ENCODE measurements at places on chromosomes 2 and 18.

- no peak for DNase-seq
These were observed 503.7 kb downstream of the ADCYAP1 start for GRCh38 chr18:1408376-1408775.

DNA sequence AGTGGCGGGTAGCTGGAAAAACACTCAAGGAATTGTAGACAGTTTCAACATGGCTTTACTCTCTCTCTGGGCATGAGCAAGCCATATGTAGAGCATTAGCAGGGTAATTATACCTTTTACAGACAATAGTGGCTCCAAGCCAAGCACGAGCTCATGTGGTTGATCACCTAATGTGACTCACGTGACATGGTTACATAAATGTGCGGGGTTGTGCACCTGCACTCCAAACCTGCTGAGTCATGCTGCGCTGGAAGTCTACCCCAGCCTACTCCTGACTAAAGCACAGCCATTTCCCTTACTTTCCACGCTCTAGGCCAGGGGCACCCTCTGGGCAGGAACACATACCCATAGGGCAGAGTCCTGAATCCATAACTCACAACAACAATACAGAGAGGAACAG is 232.8 kb downstream of the MBD5 start:
- no peak for DNase-seq

GRCh38 chr2:31189141-31189540 is 28.2 kb downstream of the CAPN14 start:
- no peak for DNase-seq

DNA sequence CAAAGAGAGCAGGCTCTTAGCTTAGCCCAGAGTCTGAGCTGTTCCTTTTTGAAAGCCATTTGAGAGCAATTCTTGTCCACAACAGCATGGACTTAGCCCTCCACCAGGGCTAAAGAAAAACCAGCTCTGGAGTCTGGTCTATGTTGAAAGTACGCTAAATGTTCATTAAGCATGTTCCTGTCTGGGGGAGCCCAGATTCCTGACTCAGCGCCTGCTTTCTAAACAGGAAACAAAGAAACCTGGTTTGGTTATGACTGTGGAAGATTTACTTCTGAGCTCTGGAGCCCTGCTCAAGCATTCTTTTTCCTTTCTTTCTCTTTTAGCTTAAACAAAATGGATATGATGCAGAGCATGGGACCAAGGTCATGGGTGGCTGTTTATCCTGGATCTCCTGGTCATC is 279.8 kb downstream of the RBM43 start:
- no peak for DNase-seq

GRCh38 chr2:75464348-75464946 is 96.3 kb downstream of the EVA1A start:
- no peak for DNase-seq

- DNase-seq = no peak
These were observed 257.3 kb downstream of the BCL2 start for GRCh38 chr18:63062246-63062645.

- no peak for DNase-seq
These were observed 912.8 kb downstream of the NRXN1 start for GRCh38 chr2:50118905-50119702.

DNA sequence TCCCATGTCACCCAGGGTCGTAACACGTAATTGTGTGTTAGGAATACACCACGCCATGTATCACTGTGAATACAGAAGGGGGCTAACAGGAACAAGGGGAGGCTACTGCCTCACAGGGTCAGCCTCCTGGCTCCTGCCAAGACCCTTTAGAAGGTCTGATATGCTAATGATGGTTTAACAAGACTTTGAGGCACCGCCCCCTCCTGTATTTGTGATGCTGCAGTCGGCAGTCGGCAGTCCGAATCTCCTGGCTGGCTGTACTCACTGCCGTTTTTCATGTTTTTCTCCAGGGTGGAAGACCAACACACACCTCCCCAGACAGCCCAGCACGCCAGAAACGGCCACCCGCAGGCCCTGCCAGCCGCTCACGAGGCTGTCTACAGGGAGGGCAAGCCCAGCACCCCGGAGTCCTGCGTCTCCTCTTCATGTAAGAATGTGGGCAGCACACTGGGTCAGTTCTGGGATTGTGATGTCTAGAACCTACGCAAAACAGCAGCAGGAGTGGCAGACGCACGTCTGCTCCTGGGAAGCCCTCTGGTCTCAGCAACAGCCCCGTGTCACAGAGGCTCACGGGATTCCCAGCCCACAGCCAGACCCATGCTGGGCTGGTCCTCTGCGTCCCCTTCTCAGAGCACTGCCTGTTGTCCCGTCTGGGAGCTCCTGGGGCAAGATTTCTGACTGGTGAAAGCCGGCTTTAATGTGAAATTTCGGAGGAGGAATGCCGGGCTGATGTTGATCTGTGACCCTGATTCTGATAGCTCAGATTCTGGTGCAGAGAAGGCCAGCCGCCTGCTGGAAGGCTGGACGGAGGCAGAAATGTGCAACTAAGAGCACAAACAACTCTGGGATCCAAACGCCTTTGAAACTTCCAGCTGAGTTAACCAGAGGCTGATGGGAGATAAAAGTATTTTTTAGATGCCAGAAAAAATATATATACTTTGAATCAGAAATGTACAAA is 39.7 kb upstream of the B3GNT7 start:
- DNase-seq = no peak

DNA sequence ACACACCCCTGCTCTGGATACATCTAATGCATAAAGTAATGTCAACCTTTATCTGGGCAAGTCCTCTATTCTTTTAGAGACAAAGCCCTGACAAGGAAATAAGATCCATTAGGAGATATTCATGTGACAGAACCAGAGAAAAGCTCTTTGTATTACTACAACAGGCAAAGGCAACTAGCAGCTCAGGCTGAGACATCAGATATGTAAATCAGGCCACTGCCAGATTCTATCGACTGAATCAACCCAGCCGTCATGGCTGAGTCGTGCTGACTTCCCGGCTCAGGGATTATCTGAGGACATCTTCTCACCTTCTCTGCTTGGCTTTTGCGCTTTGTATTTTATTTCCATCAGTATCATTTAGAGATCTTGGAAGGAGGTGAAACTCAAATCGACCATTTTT is 294.5 kb downstream of the PLCL1 start:
- DNase-seq = no peak

DNA sequence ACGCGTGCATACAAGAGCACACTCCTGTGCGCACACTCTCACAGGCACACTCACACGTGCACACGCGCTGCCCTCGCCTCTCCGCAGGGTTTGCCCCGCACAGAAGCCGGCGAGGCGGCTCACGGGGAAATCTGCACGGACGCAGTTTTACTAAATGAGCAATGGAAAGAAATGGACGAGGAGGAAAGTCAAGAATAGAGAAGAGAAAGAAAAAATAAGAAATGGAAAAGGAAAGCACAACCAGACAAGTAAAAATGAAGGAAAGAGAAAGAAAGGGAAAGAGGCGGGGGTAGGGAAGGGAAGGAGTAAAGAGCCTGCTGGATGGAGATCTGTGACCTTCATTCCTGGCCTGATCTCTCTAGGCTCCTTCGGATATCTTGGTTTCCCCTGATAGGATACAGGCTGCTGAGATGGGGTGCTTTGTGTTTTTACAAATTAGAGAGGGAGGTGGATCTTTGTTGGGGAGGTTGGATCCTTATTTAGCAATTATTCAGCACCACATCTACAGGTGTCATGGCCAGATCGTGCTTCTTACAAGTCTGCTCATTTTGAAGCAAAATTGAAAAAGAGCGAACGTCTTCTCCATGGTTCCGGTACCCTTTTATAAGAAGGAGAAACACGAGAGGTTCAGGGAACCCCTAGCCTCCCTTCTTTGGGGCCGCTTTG is 693 bp upstream of the LRP2 start:
- DNase-seq = no peak

DNA sequence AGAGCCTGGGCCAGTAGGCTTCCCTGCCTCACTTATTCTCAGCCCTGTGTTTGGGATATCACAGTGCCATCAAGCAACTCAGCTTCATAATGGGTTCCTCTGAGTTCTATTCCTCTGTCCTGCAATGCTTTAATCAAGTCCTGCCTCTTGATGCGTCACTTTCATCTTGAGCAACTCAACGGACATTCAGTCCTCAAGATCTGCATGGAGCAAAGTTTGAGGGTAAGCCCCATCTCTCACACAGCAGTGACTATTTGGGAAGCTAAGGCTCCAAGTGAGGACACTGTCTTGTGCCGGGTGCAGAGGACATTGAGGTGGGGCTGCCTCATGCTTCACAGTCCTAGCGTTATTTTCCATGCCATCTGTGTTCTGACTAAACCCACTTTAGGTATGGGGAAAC is 50.9 kb upstream of the PLB1 start:
- DNase-seq = no peak

DNA sequence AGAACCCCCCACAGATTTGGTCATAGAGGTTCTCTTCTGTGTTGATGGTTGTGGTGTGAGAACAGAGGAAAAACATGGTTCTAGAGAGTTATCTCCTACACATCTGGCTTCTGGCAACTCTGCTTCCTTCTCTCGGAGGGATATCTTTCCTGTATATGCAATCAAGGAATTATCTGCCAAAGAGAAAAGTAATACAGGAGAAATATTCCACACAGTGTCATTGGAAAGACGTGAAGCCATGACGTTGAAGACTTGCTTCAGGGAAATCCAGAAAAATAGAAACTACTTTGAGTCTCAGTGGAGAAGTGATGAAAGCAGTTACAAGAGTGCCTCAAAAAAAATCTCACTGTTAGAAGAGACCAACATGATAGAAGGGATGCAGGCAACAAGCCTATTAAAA is 78.5 kb downstream of the RAB31 start:
- DNase-seq = no peak

DNA sequence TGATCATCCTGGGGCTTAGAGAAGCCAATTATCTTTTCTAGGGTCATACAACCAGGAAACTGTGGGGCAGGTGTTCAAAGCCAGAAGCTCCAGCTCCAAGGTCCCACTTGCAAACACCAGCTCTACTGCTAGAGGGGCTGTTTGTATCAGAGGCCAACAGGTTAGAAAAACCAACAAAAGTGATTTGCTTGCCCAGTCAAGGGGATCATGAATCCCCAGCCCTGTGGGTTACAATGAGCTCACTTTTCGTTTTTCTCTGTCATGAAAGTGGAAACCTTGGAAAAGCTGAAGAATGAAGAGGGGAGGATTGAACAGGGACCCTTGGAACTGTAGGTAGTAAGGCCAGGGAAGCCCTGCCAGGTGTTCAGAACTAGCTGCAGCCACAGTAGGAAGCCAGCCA is 119.2 kb downstream of the SPP2 start:
- DNase-seq = no peak

DNA sequence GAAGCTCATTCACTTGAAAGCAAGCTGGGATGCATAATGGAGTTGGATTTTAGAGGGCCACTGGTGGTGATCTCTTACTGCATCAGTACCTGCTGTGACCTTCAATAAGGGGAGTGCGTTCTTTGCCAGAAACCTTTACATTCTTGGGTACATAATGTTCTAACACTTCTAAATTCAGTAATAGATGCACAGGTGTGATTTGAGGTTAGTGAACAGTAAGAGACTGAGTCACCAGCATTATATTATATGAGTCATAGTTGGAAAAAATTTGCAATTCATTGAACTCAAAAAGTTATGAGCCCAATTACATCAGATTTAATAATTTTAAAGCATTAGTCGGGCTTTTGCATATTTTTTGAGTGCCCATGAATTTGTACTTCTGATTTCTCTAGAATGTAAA is 803.3 kb downstream of the ADCYAP1 start:
- no peak for DNase-seq

DNA sequence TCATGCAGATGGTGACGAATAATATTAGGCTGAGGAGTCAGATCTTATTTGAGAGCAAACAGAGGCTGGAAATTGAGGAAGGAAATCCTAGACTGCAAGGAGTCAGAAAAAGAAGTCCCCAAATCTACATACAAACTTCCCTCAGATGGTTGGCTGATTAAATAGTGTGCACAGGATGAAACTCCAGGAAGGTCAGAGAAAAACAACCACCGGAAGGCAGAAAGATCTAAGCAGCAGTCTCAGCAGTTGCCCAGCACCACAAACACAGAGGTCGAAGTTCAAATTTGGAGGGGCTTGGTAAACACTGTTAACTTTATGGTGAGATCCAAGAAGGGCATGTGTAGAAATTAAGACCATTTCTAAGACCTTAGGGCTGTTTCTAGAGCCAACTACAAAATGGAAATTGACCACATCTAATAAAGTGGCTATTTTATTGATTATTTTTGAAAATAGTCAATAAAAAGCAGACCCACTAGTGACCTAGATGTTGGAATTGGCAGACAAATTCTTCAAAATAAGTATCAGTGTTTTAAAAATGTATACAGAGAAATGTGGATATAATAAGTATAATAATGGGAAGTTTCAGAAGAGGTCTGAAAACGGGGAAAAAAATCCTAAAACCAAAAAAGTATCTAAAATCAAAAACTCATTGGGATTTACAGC is 134.8 kb downstream of the GALNT1 start:
- DNase-seq = no peak

DNA sequence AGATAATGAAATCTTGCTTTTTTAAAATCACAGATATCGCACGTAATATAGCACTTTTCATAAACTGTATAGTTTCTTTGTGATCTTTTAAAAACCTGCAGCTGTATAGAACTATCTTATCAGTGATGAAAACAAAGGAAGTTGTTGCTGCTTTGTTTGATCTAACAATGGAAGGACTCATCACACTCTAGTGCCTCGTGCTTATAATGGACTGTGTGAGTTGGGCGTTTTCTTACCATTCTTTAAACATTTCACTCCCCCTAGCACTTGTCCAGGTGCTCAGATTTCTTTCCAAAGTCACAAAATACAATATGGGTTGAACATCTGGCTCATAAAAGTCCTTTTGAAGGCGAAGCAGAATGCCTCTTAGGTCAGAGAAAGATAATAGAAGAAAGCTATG is 94.8 kb upstream of the SPATS2L start:
- no peak for DNase-seq

- DNase-seq = no peak
These were observed 9.6 kb upstream of the NPPC start for GRCh38 chr2:231935815-231936214.

- DNase-seq = no peak
These were observed 98.3 kb downstream of the KLF7 start for GRCh38 chr2:207067473-207067872.

DNA sequence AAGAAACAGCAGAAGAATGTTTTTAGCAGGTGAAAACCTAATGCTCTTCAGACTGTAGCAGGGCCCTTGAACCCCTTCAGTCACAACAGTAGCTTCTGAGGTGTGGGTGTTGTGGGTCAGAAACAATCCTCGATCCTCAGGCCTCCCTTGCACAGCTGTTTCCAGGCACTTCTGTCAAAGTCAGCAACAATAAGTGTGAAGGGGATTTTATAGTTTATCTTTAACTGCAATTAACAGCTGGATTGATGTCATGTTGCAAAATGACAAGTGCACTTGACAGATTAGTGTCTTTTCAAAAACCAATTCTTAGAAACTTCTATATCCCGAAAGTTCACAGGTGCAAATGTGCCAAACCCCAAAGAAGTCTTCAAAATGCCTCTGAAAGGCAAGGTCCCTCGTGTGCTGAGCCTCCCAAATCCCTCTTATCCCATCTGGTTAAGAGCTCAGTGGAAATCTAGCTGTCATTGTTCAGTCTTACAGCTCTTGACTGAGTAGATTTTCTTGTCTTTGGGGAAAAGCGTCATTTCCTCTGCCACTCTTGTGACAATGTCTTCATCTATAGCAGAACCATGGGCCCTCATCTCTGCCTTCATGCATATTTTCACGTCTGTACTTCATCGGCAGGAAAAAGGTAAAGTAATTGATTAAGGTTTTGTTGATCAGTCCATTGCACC is 29.6 kb downstream of the M1AP start:
- no peak for DNase-seq

GRCh38 chr2:56754066-56754615 is 570.4 kb downstream of the CCDC85A start:
- no peak for DNase-seq

GRCh38 chr2:20762945-20763683 is 59.8 kb downstream of the LDAH start:
- no peak for DNase-seq

GRCh38 chr18:5538544-5538943 is 5.3 kb downstream of the EPB41L3 start:
- DNase-seq = no peak
